ENCODE measurements at places on chromosomes 3 and 15.
A peak's percentile ranks its signal among the peaks of the same experiment; 100 is the strongest.

GRCh38 chr3:14989943-14990779 lies 42.8 kb downstream of the NR2C2 start:
- no peak for DNase-seq

GRCh38 chr15:65939901-65940617 lies 70.8 kb downstream of the RAB11A start:
- DNase-seq = peak; percentile 76

DNA sequence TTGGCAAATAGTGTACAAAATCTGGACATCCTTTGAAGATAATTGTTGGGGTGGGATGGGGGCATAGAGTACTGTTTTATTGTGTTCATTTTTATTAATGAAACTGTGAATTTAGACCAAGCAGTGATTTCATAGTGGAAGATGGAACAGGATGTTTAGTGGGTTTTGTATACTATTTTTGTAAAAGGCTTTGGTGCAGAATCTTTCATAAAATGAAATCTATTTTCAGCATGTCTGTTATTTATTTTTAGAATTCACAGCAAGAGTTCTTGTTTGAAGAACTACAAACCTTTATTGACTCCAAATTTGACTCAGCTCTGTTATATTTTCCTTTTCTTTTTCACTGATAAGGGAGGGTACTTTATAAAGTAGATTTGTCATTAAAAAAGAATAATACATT lies 145.4 kb downstream of the AKAP13 start:
- no peak for DNase-seq

GRCh38 chr3:150286390-150287147 lies 121.5 kb upstream of the TSC22D2 start:
- DNase-seq = peak; percentile 67

DNA sequence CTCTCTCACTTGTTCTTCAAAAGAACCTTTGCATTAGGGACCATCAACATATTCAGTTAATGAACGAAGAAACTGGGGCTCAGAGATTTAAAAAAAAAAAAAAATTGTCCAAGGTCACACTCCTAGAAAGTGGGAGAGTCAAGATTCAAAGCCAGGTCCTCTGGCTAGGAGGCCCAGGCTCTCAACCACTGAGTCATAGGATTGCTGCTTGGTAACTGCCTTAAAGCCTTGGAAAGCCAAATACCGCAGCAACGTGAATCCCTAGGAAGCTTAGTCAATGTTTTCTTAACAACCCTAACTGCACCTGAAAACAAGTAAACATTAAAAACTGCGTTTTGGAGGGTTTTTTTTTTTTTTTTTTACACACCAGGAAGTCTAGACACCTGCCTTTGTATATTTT lies 156.8 kb downstream of the WNT5A start:
- no peak for DNase-seq

- DNase-seq = peak; percentile 57
Observed at GRCh38 chr3:133956353-133956752, 60.7 kb upstream of the RAB6B start.

DNA sequence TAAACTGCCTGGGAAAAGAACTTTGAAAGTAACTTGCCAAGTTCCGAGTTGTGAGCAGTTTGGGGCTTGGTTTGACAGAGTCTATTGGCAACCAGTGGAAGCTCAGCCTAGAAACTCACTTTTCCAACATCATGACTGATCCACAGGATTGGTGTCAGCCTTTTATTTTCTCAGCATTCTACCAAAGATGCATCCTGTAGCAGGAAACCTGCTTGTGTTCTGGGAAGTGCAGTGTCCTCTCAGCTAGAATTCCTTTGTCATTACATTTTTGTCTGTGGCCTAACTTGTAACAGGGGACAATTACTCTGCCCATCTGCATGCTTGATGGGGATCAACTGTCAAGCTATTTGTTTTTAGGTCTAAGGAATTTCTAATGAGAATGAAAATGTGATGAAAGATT lies 116.7 kb upstream of the LMOD3 start:
- DNase-seq = no peak

DNA sequence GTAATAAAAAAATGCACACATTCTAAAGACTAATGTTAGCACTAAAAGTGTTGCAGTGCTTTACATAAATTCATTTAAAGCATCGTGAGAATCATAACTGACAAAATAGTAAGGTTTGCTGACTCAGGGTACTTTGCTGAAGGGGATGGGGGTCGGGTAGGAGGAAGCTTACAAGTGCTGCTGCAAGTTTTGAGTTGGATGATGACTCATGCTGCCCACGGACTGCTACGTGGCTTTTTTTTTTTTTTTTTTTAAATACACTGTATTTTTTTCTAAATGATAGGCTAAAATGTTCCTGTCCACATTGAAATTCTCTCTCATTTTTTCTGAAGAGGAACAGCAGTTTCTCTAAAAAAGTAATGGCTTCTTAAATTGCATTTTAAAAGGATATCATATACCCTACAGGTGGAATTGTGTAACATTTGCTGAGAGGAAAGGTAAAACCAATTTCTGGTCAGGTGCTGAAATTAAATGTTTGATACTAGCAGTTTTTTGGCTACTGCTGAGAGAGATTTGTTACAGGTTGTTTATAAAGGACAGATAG lies 2.2 kb downstream of the MAPK6 start:
- no peak for DNase-seq

- DNase-seq = no peak
Observed at GRCh38 chr3:24551626-24552025, 57.0 kb upstream of the THRB start.

DNA sequence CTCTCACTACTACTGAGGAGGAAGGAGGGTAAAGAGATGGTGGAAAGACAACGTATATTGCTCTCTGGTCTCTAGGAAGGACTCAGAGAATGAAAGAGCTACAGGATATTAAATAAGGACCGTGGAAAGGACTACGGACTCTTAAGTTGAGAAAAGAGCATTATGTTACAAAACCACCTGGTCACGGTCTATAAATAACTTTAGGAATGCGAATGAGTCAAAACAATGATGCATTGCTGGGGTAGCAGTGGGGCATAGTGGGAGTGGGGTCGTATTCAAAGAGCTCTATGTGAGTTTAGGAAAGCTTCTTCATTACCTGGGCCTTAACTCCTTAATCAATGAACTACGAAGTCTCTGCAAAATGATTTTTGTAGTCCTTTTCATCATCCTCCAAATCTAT lies 295.7 kb upstream of the SOX14 start:
- no peak for DNase-seq

DNA sequence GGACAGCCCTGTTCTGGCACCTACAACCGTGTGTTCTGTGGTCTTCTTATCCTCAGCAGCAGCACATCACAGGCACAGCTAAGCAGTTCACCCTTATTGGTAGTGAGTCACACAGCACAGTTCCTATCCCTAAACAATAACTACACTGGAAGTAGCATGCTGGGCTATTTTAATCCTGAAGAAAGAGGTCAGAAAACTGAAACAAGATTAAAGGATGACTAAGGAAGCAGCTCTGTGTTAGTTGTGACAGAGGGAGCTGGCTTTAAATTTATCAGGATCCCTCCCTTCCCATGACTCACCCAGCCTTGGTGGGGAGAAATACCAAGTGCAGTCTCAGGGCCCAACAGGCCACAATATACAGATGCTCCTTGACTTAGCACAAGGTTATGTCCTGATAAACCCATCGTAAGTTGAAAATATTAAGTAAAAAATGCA lies 144.3 kb downstream of the ERC2 start:
- no peak for DNase-seq

- no peak for DNase-seq
Observed at GRCh38 chr3:124346487-124346886, 354.6 kb upstream of the ROPN1 start.

- no peak for DNase-seq
Observed at GRCh38 chr3:44932271-44932670, 43.7 kb downstream of the ZDHHC3 start.

- no peak for DNase-seq
Observed at GRCh38 chr15:93048426-93048721, 40.6 kb downstream of the RGMA start.

- no peak for DNase-seq
Observed at GRCh38 chr3:194424953-194425352, 25.9 kb upstream of the GP5 start.

- DNase-seq = peak; percentile 65
Observed at GRCh38 chr3:113948015-113948917, 453 bp downstream of the ZDHHC23 start.

DNA sequence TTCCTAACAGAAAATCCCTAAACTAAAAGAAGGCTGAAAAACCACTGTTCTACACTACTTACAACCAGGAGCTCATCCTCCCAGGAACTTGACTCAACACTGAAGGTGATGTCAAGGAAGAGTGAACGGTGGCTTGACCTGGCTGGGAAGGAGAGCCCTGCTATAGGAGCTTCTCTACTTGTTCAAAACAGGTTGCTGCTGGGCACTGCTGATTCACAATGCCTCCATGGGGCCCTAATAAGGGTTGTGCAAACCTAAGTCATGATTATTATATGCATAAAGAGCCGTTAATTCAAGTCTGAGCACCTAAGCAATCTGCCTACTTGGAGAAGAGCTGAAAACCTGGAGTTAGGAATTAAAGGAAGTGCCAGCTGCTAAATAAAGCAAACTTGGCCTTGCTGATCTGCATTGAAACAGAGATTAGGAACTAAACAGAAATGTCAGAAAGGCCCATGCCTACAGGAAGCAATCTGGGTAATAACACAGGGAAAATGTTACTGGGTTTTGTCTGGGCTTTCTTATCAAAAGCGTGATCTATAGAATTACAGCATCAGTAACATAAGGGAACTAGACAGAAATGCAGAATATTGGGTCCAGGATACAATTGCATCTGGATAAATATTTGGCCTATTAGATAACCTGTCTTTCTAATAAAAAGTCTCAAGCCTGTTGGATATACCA lies 243.2 kb downstream of the NEK10 start:
- DNase-seq = no peak

GRCh38 chr15:25597571-25597970 lies 158.7 kb upstream of the UBE3A start:
- DNase-seq = no peak

DNA sequence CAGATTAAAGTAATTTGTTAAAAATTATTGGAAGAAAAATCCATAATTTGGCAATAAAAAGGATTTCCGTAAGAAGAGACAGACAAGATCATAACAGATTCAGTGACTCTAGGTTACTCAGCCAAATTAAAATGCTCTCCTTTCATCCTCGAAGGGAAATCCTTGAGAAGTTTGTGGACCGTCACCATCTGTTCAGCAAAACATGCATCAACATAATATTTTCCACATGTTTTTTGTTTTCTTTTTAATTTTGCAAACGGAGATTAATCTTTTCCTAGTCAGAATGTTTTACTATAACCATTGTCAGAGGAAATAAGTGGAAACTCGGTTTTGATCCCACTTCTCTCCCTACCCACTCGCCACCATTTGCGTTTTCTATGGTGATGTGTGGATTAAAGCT lies 128.3 kb downstream of the TMCO5A start:
- no peak for DNase-seq

DNA sequence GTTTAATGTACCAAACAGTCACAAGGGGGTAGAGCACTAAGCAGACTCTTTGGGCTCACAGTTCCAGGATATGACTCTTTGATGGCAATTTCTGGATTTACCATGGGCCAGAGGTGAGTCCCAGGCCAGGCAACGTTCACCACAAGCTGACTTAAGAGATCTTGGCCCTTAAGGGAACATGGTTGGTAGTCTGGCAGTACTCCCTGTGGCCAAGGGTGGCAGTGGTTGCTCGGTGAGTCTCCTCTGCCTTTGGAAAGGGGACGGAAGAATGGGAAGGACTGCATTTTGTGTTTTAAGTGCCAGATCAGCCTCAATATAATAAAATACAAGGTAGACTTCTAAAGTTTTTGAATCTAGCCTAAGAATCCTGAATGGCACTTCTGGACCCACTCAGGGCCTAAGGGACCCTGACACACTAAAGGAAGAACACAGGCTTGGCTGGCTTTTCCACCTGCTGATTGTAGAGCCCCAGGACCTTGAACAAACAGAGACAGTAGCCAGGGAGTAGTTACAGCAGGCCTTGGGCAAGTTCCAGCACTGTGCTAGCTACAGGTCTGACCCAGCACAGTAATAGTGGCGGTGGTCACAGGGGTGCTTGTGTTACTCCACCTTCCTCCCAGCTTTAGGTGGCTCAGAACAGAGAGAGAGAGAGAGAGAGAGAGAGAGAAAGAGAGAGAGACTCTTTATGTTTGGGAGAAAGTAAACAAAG lies 730.7 kb upstream of the ALCAM start:
- DNase-seq = no peak

DNA sequence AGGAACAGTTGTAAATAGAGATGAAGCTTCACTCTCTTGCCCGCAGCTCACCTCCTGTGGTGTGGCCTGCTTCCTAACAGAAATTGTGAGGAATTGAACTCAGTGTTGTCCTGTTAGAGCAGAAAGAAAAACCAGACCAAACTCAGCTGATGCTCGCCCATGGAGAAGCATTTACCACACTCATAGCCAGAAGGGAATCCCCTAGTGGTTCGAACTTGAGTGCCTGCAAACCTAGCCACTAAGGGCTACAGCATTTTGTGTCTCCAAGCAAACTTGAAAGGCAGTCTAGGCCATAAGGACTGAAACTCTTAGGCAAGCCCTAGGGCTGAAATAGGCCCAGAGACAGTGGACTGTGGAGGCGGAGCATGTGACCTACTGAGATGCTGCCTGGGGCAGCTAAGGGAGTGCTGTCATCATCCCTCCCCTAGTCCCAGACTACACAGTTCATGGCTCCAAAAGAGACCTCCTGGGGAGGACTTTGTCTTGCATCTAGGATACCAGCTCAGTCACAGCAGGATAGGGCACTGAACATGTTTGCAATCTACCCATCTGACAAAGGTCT lies 44.5 kb upstream of the MCTP2 start:
- no peak for DNase-seq

- DNase-seq = no peak
Observed at GRCh38 chr15:37017031-37017625, 83.2 kb downstream of the MEIS2 start.

GRCh38 chr15:93327364-93327763 lies 238.4 kb upstream of the RGMA start:
- no peak for DNase-seq

DNA sequence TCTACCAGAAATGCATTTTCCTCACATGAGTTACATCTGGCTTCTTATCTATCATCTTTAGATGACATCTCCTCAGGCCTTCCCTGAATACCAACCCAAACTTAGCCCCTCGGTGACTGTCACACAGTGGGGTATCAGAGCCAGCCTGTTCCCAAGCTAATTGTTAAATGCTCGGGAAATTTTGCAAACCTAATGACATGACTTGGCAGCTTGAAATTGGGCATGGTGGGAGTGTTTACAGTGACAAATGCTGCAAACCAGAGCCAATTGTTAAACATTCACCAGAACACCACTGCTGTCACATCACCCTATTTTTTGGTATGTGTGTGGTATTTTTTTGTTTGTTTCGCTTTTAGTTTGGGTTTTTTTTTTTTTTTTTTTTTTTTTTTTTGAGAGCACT lies 130.8 kb downstream of the HCN4 start:
- no peak for DNase-seq

GRCh38 chr15:32670623-32671022 lies 29.1 kb downstream of the SCG5 start:
- no peak for DNase-seq

- DNase-seq = no peak
Observed at GRCh38 chr3:89467898-89468363, 360.5 kb downstream of the EPHA3 start.

DNA sequence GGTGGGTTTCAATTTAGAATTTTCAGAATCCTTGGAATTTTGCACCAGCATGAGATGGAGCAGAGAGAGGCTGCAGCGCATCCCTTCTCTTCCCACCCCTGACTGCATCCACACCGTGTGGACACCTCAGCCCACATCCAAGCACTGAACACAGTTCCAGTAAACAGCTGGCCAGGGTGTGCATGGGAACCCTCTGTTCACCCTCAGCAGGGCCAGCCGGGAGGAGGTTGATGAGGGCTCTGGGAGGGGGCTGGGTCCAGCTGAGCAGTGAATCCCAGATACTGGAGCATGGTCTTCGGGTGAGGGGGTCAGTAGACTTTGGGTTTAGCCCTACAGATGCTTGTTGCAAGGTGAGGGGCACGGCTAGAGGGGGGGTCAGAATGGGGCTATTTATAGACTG lies 85.8 kb downstream of the RPLP1 start:
- DNase-seq = no peak

All from NCI-H1105 treated with DMSO at 0.1 percent for 48 hours (cell line).